ENCODE measurements at places on chromosomes 6 and 20.

- no peak for DNase-seq
Measured at GRCh38 chr6:21604081-21604480, 10.5 kb downstream of the SOX4 start.

- DNase-seq = no peak
Measured at GRCh38 chr20:9011121-9011520, 57.8 kb upstream of the PLCB4 start.

DNA sequence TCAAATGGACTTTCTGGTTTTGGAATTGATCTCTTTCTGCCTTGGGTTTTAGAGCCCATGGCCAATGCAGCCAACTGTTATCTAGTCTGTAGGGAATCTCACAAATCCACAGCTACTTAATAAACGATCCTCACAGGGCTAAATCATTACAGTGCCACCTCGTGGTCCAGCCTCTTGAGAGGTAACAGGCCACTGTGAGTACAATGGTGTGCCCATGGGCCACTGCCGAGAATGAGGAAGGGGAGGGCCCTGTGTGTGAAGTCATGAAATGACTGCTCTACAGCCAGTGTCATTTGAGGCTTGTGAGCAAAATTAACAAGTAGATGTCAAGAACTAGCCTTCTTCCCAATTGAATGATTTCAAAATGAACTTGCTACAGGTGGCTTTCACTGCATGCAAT, 54.3 kb upstream of the GMPR start:
- DNase-seq = no peak

DNA sequence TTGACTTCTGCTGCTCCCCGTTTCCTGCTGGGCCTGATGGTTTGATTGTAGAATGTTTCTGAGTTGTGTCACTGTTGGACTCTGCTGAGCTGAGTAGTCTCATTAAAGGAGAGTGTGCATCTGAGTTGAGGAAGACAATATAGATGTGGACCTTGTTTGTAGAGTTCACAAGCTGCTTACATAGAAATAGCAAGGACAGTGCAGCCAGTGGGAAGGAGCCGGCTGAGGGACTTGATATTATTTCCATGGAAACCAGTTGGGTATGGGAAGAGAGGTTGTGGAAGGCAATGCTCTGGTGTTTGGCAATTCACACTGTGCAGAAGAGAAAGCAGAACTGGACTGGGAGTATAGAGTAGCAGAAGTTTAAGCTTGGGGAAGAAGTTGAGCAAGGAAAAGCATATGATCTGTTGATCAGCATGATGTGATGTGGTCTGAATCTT, 14.8 kb downstream of the IGF2R start:
- DNase-seq = no peak

GRCh38 chr6:57221191-57221935, 744 bp downstream of the RAB23 start:
- peak; percentile 53 for DNase-seq

- no peak for DNase-seq
Measured at GRCh38 chr6:156816505-156816904, 39.3 kb downstream of the ARID1B start.

GRCh38 chr20:49505518-49505917, 23.1 kb upstream of the KCNB1 start:
- no peak for DNase-seq

DNA sequence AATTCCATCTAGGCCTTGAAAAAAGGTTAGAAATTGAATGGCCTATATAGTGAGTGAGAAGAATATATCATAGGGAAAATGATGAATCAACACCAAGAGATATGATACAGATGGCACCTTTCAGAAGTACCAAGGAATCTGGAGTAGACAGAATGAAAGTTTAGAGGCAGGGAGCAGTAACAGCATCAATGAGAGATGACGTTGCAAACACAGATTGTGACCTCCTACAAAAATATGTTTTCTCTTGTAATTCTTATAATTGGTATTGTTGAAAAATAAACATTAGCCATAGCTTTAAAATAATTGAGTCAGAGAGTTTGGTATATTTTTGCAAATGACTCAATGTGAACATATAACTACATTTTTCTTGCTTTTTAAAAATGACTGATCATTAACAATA, 1223.1 kb upstream of the GJE1 start:
- no peak for DNase-seq

DNA sequence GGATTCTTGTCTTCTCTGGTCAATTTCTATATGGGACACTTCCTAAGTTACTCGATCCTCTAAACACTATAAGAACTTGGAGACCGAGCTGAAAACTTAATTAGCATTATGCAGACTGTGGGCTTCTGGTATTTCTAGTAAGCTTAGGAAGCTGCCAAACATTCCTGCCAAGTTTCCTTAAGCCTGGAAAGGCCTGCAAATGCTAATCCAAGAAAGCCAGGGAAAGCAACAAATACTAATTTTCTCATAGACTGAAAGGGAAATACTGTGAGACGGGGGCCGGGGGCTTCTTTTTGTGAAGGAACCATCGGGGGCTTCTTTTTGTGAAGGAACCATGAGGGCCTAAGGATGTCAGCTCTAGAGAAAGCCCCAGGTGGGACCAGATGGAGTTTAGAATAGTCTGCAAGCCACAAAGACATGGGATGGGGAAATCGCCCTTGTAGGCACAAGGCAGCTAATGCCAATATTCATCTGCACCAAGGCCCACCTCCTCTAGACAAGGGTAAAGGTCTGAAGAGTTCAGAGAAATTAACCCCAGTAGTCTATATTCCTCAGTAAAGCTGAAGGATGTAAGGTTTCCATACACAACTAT, 332.4 kb upstream of the PRDM1 start:
- DNase-seq = no peak

DNA sequence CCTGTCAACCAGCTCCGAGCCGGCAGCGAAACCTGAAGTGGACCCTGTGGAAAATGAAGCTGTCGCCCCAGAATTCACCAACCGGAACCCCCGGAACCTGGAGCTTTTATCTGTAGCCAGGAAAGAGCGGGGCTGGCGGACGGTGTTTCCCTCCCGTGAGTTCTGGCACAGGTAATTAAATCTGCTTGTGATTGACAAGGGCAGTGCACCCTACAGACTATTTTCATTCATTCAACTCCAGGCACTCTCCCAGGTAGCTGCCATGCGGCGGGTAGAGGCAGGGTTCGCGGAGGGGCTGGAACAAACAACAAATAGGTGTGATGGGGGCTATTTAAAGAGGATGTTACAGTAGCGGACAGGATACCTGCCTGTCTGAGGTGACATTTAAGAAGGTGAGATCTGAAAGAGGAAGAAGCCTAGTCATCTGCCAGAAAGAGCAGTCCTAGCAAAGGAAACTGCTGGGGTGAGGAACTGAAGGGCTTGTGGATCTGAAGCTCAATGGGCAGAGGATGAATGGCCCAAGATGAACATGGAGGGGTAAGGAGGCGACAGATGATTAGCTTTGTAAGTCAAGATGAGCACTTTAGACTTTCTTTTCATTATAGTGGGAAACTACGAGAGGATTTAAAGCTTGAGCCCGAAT, 810 bp downstream of the MRPL18 start:
- DNase-seq = no peak

DNA sequence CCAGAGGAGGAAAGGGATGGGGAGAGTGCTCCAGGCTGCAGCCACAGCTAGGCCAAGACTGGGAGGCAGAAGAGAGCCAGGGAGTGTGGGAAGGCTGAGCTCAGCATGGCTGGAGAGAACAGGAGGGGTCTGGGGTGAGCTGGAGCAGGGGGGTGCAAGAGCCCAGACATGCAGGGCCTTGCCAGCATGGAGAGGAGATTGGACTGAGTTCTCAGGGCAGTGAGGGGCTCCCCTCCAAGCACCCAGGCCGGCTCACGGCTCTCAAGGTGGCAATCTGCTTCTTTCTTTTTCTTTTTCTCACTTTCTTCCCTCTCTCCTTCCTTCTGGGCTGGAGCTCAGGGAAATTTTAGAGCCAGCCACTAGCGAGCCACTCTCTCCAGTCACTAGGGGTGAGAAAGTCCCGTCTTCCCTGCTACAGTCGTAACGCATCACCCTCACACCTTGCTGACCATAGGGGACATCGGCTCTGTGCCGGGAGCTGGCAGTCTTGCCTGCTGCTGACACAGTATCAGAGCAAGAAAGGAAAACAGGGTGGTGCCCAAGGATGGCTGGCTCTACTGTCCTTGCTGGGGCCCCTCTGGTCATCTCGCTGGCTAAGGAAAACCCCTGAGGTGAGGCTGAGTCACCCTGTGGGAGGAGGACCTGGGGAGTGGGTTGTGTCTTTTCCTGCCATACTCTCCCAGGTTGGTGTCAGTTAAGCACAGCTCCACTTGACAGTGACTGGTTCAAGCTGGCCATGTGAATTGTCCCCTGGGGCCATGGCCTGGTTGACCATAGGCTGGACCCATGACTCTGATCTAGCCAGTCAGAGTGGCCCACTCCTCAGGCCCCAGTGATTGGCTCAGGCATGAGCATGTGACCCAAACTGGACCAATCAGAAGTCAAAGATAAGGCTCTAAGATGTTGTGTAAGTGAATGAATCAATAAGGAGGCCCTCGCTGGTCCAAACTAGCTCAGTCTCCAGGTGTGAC, 135.1 kb upstream of the PMEPA1 start:
- DNase-seq = no peak

DNA sequence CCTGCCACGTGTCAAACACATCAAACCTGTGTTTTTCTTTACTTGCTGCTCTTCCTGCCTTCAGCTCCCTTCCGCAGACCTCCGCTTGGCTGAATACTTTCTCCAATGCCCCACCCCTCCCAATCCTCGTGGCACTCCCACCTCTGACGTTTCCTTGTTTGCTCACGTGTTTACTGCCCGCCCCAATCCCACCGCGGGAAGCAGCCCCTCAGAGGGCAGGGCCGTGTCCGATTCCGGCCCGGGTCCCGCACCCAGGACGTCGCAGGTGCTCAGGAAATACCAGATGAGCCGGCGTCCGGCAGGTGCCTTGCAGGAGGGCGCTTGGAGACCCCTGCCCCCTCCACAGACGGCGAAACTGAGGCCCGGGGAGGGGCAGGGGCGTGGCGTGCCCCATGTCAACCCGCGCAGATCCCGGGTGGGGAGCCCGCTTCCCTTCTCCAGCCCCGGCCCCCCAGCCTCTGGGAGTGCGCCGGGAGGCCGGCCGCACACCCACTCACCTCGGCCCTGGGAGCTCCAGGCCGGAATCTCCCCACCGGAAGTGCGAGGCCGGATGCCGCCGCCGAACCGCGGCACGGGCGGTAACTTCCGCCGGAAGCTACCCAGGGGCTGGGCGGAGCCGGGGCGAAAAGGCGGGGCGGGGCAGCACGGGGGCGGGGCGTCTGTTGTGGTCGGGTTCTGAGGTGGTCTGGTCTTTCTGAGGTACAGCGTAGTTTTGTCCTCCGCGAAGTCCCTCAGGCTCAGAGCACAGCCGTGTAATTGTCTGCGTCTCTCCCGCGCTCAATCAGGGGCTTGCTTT, 42.3 kb downstream of the ELMO2 start:
- peak; percentile 72 for DNase-seq

- no peak for DNase-seq
Measured at GRCh38 chr20:46423882-46424482, 17.6 kb upstream of the ELMO2 start.

DNA sequence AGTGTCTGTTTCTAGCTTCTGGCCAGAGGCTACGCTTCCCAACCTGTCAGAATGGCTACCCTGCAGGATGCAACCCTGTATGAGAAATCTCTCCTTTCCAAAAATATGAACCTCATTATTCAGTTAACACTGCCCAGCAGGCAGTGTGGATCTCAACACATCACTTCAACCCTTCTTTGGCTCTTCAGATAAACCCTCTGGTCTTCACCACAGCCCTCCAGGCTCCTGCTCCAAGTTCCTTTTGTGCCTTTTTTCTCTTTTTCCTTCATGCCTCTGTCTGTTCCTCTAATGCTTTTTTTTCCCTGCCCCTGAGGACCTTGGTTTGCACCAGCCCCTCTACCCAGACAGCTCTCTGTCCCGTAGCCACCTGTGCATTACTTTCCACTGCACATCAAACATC, 207.4 kb downstream of the MYLK4 start:
- no peak for DNase-seq
